ENCODE measurements at places on chromosomes 1 and 21.

GRCh38 chr1:20484519-20485462 is 1.2 kb downstream of the CAMK2N1 start:
- DNase-seq, result no peak

GRCh38 chr1:109290998-109291397 is 8.1 kb upstream of the PSRC1 start:
- no peak for DNase-seq

DNA sequence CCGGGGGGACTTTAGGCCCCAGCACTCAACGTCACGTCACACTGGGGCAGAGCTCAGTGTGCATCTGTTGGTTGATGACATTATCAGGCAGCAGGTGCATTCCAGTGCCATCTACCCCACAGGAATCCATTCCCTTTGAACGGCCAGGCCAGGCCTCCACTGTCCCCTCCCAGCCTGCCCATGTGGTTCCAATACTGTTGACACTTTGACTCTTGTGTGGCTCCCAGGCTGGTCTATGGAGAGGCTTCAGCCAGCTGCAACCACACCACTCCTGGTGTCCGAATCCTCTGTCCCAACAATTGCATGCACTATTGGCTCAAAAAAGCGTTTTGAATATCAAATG is 92.0 kb upstream of the SIM2 start:
- no peak for DNase-seq

DNA sequence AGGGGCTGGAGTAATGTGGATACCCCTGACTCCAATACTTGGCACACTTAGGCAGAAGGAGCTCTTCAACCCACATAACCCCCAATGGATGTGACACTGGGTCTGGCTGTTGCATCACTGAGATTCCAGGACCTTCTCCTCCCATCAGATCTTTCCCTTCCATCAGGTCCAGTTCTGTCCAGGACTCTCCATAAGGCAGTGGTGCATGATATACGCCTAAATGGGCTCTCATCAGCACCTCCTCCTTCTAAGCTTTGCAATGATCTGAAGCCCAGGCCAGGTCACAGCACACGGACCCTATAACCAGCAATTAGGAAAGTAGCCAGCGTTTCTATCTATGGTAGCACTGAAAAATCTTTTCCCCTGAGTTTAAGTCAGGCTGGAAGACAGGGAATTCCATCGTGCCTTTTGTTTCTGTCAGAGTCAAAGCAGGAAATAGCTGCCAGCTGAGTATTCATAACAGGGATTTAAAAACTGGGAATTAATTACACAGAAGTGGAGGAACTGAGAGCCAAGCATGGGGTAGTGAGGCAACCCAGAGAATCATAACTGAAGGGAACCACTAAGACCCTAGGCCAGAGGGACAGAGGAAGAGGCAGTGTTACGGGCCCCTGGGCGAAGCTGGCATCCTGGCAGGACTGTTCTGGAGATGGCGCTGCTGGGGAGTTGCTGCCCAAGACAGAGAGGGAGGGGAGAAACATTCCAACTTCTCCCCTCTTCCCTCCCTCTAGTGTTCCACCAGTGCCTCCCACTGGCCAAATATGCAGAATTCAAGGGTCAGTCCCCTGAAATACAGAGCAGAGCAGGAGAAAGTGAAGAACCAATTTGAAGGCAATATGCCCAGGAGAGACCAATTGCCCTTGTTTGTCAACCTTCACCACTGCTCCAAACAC is 37.5 kb upstream of the HOOK1 start:
- DNase-seq, result no peak

DNA sequence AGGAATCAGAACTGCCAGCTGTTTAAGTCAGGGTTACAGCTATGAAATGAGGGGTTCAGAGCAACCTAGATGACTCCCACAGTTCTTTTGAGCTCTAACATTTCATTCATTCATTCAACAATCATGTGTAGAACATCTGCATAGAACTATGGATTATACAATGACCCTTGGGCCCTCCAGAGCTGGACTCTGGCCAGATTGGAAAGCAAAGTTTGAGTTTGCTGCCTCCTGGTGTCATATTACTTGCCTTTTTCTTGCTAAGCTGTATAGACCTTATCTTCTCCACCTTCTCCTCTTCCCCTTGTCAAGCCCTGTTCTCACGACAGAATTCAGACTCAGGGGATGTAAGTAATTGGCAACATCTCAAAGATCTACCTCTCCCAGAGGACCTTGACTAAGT is 4.0 kb downstream of the CASQ2 start:
- no peak for DNase-seq

DNA sequence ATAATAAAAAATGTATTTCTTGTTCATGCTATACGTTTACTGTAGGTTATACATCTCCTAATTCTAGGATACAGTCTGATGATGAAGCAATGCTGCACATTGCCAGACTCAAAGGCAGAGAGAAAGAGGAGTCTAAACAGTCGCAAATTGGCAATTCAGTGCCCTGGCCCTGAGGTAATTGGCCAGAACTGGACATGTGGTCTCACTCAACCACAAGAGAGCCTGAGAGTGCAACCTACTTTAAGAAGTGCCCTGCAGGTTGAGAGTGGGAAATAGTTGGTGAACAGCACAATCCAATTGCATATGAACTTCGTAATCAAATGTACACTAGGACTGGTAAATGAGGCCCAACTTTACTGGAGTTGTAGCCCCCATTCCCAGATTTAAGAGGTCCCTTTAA is 5.0 kb upstream of the SLC35A3 start:
- DNase-seq, result no peak

- DNase-seq, result peak; percentile 45
These were observed 48.7 kb upstream of the SLC19A1 start for GRCh38 chr21:45590726-45591618.

DNA sequence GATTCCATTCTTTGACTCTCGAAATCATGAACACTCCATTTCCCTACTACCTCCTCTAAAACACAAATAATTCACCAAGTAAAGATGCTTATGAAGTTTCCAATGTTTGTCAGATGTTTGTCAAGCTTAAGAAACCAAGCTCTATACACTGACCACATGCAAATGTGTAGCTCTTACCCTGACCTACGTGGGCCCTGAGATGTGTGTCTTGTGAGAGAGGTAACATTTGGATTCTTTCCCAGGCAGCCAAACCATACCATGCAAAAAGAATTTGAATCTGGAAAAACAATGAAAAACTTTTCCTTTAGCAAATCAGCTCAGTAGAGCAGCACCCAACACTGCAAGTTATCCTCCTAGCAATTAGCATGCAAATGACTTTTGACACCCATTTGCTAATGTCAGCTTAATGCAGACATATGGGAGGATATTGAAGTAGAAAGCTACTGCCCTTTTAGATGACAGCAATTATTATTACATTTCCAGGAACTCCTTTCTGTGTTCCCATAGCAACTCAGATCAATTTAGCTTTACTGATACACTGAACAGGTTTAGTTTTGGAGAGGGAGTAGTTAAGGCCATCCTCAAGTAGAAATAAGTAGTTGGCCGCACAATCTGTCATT is 83.2 kb upstream of the RGS4 start:
- no peak for DNase-seq

GRCh38 chr1:13830170-13830569 is 130.2 kb downstream of the PRDM2 start:
- DNase-seq, result no peak

DNA sequence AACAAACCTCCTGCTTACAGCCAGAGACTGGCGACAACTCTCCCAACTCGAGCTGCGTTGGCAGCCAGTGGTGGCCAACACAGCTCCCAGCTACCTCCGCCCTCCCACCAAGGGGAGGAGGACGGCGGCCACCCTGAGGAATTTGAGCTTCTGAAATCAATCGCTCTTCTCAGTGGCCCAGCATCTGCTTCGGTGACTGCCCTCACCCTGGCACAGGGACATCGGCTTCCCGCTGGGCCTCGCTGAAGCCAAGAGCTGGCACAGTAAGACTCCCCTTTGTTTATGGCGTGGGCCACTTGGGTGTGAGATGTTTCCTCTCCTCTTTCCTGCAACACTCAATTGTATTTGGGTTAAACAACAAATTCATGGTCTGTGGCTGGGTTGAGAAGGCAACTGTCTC is 136.2 kb downstream of the ZBTB18 start:
- DNase-seq, result no peak

DNA sequence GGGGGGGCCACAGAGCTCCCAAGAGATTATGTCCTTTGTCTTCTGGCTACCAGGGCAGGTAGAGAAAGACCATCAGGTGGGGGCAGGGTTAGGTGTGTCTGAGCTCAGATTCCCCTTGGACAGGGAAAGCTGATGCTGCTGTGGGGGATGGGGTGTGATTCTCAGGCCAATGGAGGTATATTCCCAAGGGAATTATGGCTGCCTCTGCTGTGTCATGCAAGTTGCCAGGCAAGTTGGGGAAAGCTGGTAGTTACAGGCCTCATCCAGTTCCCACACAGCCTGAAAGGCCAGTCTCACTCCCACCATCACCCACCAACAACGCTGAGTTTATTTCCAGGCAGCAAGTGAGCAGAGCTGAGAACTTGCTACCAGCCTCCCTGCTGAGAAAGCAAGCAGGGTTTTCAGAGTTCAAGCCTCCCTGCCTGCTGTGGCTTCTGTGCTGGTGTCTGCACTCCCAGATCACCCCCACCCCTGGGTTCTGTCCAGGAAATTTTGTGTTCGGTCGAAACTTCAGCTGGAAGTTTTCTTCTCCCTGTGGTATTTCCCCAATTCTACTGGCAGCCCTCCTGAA is 21.3 kb downstream of the IFI16 start:
- DNase-seq, result no peak

- DNase-seq, result no peak
These were observed 3.2 kb downstream of the SERINC2 start for GRCh38 chr1:31416101-31416736.

DNA sequence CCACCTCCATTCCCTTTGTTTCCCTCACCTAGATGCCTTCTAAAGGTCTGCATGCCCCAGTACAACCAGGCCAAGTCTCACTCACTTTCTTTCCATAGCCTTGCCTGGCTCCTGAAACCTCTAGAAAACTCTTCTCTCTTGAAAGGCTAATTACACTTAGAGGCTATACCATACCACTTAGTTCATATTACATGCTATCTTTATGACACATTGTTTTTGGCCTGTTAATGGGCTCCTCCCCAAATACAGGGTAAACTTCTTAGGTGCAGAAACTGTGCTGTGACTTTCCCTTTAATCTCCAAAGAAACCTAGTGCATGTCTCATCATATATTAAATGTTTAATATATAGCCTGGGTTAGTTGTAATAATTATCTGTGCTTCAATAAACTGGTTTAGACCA is 56.6 kb upstream of the C1orf105 start:
- DNase-seq, result no peak

DNA sequence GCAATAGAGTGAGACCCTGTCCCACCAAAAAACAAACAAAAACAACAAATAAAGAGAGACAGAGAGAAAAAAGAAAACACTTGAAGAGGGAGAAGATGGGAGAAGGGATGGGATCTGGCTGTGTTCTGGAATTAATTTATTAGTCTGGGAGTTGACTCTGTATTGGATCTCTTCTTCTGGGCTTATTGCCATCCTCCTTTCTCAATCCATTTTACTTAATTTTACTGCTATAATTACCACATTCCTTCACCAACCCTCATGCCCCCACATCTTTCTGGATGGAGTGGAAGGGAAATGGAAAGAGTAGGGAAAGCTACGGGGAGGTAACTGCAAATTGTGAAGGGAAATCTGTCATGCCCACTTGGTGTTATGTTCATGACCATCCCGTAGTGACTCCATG is 42.9 kb downstream of the FMN2 start:
- no peak for DNase-seq

GRCh38 chr1:232709386-232709785 is 79.5 kb upstream of the SIPA1L2 start:
- no peak for DNase-seq

DNA sequence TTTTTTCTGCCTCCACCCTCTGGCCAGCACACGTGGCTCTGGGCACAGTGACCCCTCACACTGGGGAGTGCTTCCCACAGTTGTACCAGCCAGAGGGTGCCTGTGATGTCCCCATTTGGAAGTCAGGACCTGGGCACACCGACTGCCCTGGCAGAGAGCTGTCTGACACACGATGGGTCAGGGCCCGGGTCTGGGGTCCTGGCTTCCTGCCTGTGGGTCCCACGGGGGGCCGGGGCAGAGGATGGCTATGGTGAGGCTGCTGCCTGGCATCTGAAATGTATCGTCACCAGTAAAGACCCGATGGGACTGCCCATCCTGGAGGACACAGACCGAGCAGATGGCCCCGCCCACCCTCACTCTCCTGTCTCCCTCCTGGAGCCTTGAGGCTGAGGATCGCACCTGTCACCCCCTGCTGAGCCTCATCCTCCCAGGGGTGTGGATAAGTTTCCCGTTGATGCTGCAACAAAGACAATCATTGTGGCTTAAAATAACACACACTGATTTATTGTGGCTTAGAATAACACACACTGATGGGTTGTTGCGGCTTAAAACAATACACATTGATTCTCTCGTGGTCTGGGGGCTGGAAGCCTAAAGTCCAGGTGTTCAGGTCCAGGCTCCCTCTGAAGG is 88.8 kb upstream of the TTC34 start:
- DNase-seq, result no peak

- no peak for DNase-seq
These were observed 67.9 kb downstream of the PHACTR4 start for GRCh38 chr1:28437264-28437923.

DNA sequence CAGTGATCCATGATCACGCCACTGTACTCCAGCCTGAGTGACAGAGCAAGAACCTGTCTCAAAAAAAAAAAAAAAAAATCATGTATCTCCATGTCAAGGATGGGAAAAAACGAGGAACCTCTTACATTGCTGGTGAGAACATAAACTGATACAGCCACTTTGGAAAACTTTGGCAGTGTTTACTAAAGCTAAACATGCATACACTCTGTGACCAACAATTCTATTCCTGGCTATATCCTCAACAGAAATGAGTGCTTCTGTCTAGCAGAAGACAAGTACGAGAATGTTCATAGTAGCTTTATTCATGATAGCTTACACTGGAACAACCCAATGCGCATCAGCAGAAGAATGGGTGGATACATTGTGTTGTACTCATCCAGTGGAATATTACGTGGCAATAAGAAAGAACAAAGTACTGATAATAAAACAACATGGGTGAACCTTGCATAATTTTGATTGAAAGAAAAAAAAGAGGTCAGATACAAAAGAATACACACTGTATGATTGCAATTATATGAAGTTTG is 31.5 kb upstream of the SLC6A9 start:
- DNase-seq, result no peak

- DNase-seq, result no peak
These were observed 105.6 kb downstream of the MIS18A start for GRCh38 chr21:32173121-32173724.

DNA sequence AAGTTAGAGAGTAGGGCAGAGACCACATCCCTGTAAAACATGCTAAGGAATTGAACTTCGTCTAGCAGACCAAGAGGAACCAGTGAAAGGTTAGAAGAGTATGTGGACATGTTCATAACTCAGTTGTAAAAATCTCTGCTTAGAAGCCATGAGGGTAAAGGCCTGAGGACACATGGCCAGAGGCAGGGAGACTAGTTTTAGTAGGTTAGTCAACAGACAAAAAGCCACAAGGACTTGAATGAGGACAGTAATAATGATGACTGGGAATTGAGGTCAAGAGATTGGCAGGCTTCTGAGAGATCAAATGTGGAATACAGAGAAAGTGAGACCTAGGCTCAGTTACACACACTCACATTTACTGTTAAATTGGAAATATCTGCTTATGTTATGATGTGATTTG is 205.5 kb upstream of the HOOK1 start:
- no peak for DNase-seq

GRCh38 chr1:3483801-3484444 is 29.5 kb downstream of the ARHGEF16 start:
- DNase-seq, result no peak
